ENCODE measurements at places on chromosomes 1 and 21.
A peak's percentile ranks its signal among the peaks of the same experiment; 100 is the strongest.

GRCh38 chr1:179016706-179017382 lies 8.8 kb upstream of the FAM20B start:
- peak; percentile 99 for DNase-seq

- DNase-seq: no peak
Observed at GRCh38 chr1:217402301-217402700, 228.6 kb downstream of the GPATCH2 start.

- no peak for DNase-seq
Observed at GRCh38 chr1:68623700-68624099, 126.8 kb upstream of the DEPDC1 start.

DNA sequence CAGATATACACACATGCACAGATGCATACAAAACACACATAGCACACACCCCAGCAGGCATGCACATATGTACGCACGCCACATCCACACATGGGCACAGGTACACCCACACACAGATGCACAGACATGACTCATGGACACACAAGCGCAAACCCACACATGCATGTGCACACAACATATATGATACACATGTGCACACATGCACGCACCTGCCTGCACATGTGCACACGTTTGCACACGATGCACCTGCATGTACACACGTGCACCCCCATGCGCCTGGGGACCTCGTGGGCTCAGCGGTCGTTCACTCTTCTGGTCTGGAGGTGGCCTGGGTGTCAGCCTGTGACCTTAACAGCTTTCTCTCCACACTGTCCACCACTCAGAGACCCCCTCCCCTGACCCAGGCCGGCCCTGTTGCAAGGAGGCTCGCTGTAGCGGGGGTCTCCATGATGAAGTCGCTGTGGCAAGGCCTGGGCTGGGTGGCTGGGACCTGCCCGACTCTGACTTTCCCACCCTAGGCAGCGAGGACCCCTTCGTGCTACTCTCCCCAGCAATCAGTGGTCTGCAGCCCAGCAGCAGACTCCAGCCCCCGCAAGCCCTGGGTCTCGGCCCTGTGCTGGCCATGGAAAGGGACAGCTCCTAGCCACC lies 92.1 kb upstream of the TTC34 start:
- DNase-seq: no peak

DNA sequence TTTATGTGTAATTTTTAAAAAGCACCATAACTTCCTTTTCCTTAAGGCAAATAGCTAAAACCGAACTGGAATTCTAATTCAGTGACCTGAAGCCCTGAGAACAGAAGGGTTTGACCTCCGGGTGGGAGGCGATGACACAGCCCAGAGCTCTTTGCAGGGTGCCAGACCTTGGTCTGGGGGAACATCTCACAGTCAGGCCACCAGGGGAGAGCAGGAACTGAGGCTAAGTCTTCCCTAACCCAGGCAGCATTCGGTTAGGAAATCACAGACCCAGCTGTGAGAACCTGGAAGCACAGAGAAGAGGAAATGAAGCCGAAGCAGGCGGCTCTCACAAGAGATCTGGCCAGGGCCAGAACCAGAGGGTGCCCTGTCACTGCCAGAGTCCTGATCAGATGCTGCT lies 444.8 kb downstream of the TTLL7 start:
- no peak for DNase-seq

DNA sequence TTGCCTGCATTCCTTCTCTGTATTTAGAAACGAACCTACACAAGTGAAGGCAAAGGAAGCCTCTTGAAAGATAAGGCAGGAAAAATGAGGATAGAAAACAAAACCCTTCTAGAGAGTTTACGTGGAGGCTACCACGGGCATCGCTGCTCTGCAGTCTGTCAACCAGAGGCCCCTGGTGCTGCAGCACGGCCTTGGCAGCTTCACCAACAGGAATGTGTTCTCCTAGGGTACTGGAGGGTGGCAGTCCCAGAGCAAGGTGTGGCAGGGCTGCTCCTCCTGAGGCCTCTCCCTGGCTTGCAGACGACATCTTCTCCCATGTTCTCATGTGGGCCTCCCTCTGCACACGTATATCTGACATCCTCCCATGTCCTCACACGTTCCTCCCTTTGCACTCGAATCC lies 57.6 kb upstream of the SAMD11 start:
- DNase-seq: no peak

DNA sequence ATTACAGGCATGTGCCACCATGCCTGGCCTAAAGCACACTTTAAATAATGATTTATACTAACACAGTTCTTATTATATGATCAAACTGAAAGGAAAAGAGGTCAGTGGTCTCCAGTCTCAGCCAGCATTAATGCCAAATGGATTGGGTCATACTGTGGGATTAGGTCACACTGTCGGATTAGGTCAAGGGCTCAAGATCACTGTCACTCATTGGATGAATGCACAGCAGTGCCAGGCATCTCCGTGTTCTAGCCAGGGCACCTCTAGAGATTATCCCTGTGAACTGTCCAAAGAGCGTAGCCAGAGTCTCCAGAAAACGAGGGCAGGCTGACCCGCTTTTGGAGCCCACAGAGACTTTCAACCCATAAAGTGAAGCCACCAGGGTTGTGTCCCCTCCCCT lies 70.9 kb downstream of the KCNN3 start:
- DNase-seq: no peak

DNA sequence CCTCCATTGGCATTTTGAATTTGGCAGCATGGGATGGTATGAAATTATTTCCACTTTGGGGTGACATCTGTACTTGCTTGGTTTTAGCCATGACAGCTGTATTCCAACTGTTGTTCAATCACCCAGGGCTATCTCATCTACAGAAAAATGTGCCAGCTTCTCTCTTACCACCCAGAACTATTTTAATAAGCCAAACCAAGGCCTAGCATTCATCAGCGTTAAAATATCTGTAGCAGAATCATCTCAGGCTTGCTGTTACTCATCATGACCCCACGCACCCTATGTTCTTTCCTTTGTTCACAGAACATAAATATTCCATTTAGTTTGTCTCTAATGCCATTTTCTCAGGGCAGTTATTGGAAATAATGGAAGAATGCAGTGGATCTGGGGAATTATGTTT lies 49.8 kb downstream of the GIPC2 start:
- no peak for DNase-seq

DNA sequence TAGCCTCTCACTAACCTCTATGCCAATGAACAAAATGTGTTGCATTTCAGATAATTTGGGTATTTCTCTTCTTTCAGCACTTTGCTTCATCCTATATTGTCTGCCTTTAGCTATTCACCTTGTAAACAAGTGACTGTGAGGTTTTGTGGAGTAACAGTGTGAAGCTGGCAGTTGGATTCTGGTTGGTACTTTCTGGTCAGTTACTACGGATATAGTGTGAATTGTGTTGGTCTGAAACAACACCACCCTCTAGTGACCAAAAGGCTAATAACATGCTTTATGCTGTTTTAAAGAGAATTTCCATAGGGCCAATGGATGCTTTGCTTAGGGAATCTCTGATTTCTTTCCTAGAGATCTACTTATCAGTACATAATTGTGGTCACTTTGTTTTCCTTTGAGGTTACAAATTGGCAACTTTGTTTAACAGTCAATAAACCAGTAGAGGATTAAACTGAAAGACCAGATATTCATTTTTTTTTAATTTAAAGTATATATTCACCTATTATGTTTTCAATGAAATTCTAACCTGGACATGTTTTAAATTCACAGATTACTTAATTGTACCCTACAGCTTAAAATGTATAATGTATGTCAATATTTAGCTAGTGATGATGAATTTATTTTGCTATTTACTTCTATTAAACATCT lies 2.5 kb upstream of the PTGER3 start:
- DNase-seq: peak; percentile 82

DNA sequence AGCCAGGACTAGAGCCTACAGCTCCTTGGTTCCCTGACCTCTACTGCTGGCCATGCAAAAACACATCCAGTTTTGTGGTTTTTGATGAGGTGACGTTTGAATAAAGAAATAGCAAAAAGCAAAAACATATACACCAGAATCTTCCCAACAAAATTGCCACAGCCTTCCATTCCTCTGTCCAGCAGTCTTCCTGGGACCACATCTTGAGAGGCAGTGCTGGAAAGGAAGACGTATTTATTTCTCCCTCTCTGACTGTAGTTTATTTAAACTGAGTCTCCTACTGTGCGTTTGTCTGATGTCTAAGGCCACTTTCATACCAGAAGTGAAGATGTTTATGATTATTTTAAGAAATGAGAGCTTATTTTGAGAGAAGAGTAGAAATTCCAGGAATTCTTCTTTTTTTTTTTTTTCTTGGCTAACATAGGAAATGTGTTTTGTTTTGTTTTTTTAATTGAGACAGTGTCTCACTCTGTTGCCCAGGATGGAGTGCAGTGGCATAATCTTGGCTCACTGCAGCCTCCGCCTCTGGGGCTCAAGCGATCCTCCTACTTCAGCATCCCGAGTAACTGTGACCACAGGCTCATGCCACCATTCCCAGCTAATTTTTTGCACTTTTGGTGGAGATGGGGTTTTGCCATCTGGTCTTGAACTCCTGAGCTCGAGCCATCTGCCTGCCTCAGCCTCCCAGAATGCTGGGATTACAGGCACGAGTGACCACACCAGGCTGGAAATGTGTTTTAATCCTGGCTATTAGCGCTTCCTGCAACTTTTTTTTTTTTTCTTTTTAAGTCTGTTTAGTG lies 118.5 kb downstream of the ITSN1 start:
- no peak for DNase-seq

DNA sequence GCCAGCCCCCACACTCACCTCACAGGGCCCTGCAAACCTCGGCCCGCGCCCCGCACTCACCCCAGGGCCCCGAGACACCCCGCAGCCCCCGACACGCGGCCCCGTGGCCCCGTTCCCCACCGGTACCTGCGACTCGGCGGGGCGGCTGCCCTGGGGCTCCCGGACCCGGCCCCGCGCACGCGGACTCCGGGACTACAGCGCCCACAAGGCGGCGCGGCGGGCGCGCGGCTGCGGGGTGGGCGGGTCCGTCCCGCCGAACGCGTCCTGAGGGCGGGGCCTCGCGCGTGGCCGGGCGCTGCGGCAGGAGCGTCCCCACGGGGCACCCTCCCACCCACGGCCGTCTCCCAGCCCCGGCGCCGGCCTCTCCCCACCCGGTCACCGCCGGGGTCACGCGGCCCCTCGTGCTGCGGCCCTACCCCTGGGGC lies at the start of gene SLC19A1:
SLC19A1 (minus strand) TSS at position 199 of the 425 bp plus-strand sequence. CDS start 4,481 bp downstream, outside the sequence.
- peak; percentile 66 for DNase-seq

- DNase-seq: no peak
Observed at GRCh38 chr1:220139966-220140365, 46.0 kb downstream of the IARS2 start.

DNA sequence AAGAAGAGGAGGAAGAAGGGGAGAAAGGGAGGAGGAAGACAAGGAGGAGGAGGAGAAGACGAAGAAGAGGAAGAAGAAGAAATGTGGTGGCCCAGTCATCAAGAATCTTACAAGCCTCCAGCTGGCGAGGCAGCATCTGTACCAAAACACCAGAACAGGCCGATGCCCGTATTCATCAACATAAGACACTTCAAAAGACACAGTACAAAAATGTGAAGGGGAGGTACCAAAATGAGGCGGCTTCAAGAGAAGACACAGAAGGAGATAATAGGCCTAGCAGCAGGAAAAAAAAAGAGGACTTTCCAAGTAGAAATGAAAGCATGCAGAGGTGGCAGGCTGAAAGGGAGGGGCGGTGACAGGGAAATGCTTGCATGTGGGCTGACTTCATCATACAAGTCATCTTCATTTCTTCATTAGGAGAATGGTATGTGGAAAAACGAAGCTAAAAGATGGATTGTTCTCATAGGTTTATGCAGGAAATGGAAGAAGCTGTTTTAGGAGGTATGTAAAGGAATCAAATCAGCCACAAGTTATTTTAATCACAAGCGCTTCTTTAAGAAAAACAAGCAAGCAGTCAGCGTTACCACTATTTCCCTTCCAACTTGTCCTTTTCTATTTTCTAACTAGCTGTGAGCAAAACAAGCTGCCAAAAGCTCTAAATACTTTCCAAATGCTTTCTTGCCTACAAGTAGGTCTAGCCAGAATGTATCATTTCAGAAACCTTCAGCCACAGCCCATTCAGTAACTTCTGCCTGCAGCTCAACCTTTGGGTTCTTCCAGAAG lies 192.3 kb downstream of the SLC45A1 start:
- DNase-seq: no peak

GRCh38 chr1:36486439-36487335 lies 4.0 kb upstream of the CSF3R start:
- peak; percentile 33 for DNase-seq

GRCh38 chr1:92587445-92587844 lies 100.7 kb upstream of the GFI1 start:
- no peak for DNase-seq

DNA sequence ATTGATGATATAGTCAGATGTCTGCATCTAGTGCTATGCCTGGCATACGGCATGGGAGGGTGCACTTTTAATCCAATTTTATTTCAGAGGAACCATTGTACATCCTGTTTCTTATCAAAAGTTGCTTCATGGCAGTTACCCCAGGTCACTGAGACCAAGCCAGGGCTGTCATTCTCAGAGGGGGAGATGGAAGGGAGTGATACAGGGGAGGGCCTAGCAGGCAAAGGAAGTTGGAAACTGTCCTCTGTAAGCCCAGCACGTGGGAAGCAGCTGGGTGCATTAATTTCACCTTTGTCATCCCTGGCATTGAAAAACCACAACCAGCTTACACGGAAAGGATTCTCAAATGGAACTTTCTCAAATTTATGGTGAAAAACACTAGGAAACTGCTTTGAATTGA lies 458.7 kb upstream of the ADAMTS5 start:
- DNase-seq: no peak

GRCh38 chr21:27112186-27112585 lies 145.3 kb upstream of the ADAMTS5 start:
- no peak for DNase-seq

DNA sequence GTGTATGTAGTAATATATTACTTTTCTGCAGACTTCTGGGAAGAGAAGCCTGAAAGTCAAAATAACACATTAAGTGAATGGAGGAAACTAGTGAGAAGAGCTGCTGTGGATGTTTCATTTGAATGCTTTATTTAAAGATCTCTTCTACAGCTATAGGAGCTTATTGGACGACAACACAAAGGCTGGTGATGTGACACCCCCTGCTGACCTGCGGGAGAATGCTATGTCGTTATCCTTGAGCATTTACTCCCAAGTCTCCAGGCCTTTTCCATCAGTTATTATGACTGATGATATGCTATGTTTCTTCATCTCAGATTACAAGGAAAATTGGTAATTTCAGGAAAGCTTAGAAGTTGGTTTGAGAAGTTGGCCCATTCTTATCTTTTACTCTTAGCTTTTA lies 22.3 kb upstream of the PLA2G4A start:
- peak; percentile 33 for DNase-seq

DNA sequence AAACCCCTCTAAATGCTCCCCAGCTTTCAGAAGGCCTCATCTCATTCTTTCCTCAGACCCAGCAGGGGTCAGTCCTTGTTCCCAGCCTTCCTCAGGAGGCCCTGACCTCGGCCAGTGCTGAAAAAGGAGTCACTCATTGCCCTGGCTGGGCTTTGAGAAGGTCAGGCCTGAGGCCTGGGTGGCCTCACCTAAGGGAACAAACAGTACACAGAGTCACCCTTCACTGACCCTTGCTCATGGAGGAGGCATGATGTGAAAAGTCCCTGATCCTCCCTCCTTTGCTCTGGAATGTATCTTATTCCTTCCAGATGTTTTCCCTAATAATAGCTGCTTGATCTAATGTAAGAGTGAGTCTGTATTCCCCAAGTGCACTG lies 117.7 kb upstream of the SLC44A3 start:
- no peak for DNase-seq

- peak; percentile 70 for DNase-seq
Observed at GRCh38 chr1:46244656-46245371, 2.7 kb upstream of the RAD54L start.

GRCh38 chr1:188155261-188155660 lies 1326.5 kb downstream of the PLA2G4A start:
- no peak for DNase-seq

- no peak for DNase-seq
Observed at GRCh38 chr21:43910460-43910859, 45.4 kb downstream of the AGPAT3 start.
